Breast epithelium (tissue), 4 donors: ENCODE measurements at places on chromosomes 5 and 9.
A peak's percentile ranks its signal among the peaks of the same experiment; 100 is the strongest.

DNA sequence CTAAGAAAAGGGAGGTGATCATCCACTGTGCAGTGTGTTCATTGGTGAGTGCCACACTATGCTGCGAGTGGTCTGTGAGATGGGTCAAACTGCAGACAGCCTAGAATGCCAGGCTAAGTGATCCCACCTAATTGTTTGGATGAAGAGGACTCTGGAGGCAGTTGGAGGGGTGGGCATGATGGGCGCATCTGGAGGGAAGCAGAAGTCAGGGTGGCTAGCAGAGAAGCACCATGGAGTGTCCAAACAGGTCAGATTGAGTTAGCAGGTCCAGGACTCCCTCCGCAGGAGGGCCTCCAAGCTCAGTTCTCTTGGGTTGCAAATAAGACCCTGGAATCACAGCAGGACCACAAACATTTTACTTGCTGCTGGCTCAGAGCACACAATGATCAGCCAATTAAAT is 19.9 kb upstream of the ANGPTL2 start:
- no peak overlapping the region for H3K4me3 ChIP-seq
- H3K4me1 ChIP-seq, result no peaks in the 10 kb centered on the region
- no peaks in the 10 kb centered on the region for H3K27me3 ChIP-seq
- peak overlapping the region; percentile 17 for H3K27ac ChIP-seq
- DNase-seq, result peak; percentile 14

DNA sequence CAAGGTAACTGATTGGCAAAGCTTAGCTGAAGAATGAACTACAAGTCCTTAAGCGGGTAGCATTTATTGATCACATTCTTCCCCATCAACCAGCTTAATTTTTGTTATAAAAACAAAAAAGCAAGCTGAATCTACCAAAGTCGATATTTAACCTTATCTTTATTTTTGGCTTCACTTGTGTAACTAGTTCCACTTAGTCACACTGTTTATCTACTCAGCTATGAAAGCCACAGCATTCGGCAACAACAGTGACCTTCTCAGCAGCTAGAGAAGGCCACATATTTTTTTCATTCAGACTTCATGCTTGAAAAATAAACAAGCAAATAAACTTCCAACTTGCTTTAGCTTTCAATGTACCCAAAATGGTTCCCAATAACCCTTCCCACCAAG is 69.4 kb downstream of the KLHL3 start:
- no peak for DNase-seq
- H3K4me3 ChIP-seq, result no peak overlapping the region
- no peaks in the 10 kb centered on the region for H3K4me1 ChIP-seq
- H3K27ac ChIP-seq, result peak overlapping the region; percentile 82
- H3K27me3 ChIP-seq, result no peaks in the 10 kb centered on the region
- H3K36me3 ChIP-seq, result no peaks in the 10 kb centered on the region

DNA sequence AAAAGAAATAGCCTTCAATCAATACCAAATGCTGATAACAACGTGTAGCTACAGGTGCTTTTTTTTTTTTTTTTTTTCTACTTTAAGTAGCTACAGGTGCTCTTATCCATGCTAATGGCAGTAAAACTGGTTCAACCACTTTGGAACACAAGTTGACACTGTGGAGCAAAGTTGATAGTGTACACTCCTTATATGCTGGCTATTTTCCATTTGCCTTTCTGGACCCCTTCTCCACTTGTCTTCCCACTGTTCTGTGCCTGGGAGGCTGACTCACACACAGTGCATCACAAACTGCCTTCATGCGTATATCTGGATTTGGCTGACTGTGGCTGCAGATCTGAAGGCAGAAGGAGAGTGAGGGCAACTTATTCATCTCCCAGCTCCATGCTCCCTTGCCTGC is 247.9 kb downstream of the MSX2 start:
- H3K36me3 ChIP-seq, result no peaks in the 10 kb centered on the region
- H3K4me3 ChIP-seq, result no peak overlapping the region
- H3K4me1 ChIP-seq, result no peaks in the 10 kb centered on the region
- DNase-seq, result no peak

DNA sequence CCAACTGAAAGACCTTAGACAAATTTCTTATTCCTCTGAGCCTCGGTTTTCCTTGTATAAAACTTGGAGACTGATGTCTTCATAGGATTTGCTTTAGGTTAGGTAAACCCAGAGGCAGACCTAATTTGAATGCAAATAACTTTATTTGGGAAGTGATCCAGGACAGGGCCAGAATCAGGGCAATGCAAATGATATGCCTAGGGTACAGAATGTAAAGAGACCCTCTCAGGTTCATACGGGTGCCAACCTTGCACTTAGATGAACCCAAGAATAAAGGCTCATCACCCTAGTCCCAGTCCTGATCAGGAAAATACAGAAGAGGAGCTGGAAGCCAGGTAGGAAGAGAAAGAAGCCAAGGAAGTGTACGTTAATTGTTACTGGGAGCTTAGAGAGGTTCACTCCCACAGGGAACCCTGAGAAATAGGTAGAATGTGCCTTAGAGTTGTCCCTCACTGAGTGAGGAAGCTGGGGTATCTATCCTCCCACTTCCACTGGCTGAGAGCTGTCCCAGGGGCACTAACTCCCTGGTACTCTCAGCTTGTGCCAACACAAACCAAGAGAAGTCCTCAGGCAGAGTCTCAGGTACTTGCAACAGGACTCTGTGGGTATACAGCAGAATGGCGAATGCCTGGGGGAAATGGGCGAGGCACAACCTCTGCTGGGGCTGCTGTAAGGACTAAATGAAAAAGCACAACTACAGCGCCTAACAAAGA is 3.1 kb upstream of the HK3 start:
- peak; percentile 10 for DNase-seq
- no peaks in the 10 kb centered on the region for H3K27me3 ChIP-seq
- H3K36me3 ChIP-seq, result no peaks in the 10 kb centered on the region
- no peak overlapping the region for H3K27ac ChIP-seq

- H3K4me3 ChIP-seq, result no peak overlapping the region
- H3K36me3 ChIP-seq, result no peaks in the 10 kb centered on the region
- no peak overlapping the region for H3K27ac ChIP-seq
- H3K27me3 ChIP-seq, result no peaks in the 10 kb centered on the region
- no peak for DNase-seq
- H3K4me1 ChIP-seq, result no peaks in the 10 kb centered on the region
These were observed 10.6 kb downstream of the IFNA1 start for GRCh38 chr9:21450733-21451394.

DNA sequence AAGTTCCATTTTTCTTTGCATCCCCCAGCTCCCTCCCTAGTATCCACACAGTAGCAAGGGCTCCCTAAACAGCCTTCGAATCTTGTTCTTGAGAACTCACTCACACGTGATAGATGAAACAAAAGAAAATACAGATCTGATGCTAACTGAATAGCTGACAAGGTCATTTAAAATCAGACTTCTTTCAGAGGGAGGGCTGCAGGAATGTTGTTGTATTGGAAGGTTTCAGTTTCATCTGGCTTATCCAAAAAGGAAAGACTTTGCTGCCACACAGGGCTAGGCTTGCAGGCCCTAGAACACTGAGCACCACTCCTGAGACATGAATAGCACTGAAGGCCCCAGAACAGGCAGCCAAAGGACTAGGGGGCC is 3.2 kb downstream of the CD180 start:
- H3K36me3 ChIP-seq, result no peaks in the 10 kb centered on the region
- H3K27ac ChIP-seq, result peak overlapping the region; percentile 74
- peaks cover 10% of the 10 kb centered on the region for H3K4me1 ChIP-seq
- no peak for DNase-seq
- no peak overlapping the region for H3K4me3 ChIP-seq
- no peaks in the 10 kb centered on the region for H3K27me3 ChIP-seq

- peak overlapping the region; percentile 45 for H3K27ac ChIP-seq
- H3K27me3 ChIP-seq, result no peaks in the 10 kb centered on the region
- no peak for DNase-seq
- no peaks in the 10 kb centered on the region for H3K36me3 ChIP-seq
These were observed 77.8 kb downstream of the MUSK start for GRCh38 chr9:110746211-110746930.

DNA sequence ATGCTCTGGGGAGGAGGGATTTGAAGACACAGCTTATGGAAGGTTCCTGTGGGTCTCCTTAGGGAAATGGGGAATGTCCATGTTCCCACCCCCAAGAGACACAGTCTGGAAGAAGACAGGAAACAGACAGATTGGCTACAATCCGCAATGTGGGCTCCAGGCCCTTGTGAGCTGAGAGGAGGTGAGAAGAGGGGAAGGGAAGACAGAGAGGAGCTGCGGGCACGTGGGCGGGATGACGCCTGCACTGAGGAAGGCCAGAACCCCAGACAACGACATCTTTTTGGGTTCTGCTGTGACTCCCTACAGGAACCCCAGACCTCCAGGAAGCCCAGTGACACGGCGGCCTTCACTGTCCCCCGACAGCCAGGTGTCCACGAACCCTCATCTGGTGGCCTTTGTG is 29.9 kb upstream of the NKD2 start:
- H3K27me3 ChIP-seq, result no peaks in the 10 kb centered on the region
- no peak overlapping the region for H3K4me3 ChIP-seq
- no peaks in the 10 kb centered on the region for H3K36me3 ChIP-seq
- DNase-seq, result no peak
- no peaks in the 10 kb centered on the region for H3K4me1 ChIP-seq

- no peak for DNase-seq
- H3K27me3 ChIP-seq, result no peaks in the 10 kb centered on the region
- H3K36me3 ChIP-seq, result no peaks in the 10 kb centered on the region
- no peak overlapping the region for H3K4me3 ChIP-seq
These were observed 91.1 kb upstream of the RANBP3L start for GRCh38 chr5:36392818-36393217.

- H3K4me3 ChIP-seq, result no peak overlapping the region
- no peaks in the 10 kb centered on the region for H3K27me3 ChIP-seq
- H3K4me1 ChIP-seq, result no peaks in the 10 kb centered on the region
- no peak overlapping the region for H3K27ac ChIP-seq
- no peaks in the 10 kb centered on the region for H3K36me3 ChIP-seq
These were observed 356.2 kb downstream of the NPR3 start for GRCh38 chr5:33067291-33067690.

DNA sequence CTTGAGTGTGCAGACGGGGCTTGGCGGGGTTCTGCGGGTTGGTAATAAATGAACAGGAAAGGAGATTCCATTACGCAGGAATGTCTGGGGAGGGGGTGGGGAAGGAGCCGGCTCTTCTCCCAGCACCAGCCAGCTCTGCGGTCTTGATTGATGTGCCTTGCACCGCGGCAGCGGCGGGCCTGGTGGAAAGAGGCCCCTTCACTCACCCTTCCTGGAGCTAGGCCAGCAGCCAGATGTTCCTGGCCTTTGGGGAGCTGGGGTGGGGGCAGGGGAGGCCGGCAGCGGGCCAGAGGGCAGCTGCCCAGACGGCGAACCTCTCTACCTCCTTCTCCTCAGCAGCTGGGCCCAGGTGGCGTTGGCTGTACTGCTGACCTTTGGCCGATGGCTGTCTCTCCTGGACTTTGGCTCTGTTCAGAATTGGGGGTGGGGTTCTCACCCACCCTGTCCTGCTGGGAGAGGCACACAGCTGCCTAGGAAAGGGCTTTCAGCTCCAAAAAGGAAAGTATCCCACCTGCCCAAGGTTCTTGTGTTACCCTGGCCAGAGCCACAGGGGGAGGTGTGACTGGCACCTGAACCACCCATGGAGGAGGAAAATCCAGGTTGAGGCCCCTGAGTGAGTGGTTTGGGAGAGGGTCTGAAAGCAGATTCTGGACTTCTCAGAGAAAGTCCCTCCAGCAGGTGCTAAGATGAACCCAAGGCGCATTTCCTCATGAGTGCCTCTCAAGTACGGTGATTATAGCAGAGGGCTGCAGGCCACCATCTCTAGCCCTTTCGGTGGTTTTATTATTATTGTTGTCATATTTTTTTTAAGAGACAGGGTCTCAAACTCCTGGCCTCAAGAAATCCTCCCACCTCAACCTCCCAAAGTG is 58.0 kb upstream of the SYNPO start:
- no peak for DNase-seq
- no peak overlapping the region for H3K27ac ChIP-seq
- H3K4me1 ChIP-seq, result no peaks in the 10 kb centered on the region
- H3K36me3 ChIP-seq, result no peaks in the 10 kb centered on the region

- H3K4me1 ChIP-seq, result no peaks in the 10 kb centered on the region
- DNase-seq, result no peak
- H3K27ac ChIP-seq, result no peak overlapping the region
- H3K4me3 ChIP-seq, result no peak overlapping the region
- H3K36me3 ChIP-seq, result no peaks in the 10 kb centered on the region
- no peaks in the 10 kb centered on the region for H3K27me3 ChIP-seq
These were observed 142.7 kb downstream of the MLLT3 start for GRCh38 chr9:20479419-20480155.

- no peak for DNase-seq
- no peak overlapping the region for H3K27ac ChIP-seq
- no peaks in the 10 kb centered on the region for H3K4me1 ChIP-seq
- H3K36me3 ChIP-seq, result no peaks in the 10 kb centered on the region
- no peak overlapping the region for H3K4me3 ChIP-seq
- H3K27me3 ChIP-seq, result no peaks in the 10 kb centered on the region
These were observed 522.3 kb upstream of the ST8SIA4 start for GRCh38 chr5:101425339-101425859.

DNA sequence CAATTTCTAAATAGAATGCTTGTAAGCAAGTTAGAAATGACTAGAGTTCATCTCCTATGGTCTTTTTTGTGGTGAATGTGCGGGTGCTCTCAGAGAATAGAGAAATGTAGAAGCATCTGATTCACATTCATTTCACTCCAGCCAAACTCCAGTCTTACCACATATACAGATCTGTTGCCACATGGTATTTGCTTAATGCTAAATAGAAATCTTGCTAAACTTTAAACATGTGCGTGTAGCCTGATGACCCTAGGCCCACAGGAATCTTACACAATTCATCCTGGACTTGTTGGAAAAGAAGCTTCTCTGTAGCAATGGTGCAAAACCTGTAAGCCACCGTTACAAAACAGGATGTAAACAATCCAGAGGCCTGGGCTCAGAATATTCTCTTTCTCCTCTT is 135.2 kb downstream of the PCSK1 start:
- no peak overlapping the region for H3K27ac ChIP-seq
- no peaks in the 10 kb centered on the region for H3K36me3 ChIP-seq
- H3K27me3 ChIP-seq, result no peaks in the 10 kb centered on the region
- no peak for DNase-seq
- no peak overlapping the region for H3K4me3 ChIP-seq

DNA sequence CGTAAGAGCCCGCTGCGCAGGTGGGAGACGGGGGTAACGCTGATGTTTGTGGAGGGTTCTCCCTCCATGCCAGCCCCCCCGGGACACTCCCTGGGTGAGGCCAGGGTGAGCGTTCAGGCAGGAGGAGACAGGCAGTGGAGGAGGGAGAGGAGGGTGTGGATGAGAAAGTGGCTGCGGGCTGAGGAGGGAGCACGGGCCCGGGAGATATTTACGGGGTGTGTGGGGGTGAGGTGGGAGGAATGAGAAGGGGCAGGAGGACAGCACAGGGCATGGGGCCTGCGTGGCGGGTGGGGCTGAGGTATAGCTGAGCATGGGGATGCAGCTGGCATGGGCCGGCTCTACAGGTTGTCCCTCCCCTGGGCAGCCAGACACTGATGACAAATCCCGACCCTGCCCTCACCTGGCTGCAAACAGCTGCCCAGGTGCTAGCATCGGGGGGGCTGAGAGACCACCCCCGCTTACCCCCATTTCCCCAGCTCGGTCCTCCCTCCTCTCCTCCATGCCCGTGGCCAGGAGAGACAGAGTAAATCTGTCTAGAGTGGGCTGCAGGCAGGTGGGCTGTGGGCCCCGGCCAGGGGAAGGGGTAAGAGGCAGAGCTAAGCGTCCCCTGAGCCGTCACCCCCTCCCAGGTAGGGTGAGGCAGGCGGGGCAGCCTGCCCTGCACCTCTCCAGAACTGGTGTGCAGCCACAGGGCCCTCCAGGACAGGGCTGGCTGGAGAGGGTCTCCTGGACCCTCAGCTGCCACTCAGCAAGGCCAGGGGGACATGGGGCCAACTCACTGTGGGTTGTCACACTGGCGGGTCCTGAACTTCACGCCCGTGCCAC is 79.2 kb downstream of the ZNF354C start:
- H3K27ac ChIP-seq, result no peak overlapping the region
- H3K4me3 ChIP-seq, result no peak overlapping the region
- H3K27me3 ChIP-seq, result no peaks in the 10 kb centered on the region
- DNase-seq, result no peak
- H3K36me3 ChIP-seq, result no peaks in the 10 kb centered on the region
- no peaks in the 10 kb centered on the region for H3K4me1 ChIP-seq
